ENCODE measurements at places on chromosomes 12 and 14.

DNA sequence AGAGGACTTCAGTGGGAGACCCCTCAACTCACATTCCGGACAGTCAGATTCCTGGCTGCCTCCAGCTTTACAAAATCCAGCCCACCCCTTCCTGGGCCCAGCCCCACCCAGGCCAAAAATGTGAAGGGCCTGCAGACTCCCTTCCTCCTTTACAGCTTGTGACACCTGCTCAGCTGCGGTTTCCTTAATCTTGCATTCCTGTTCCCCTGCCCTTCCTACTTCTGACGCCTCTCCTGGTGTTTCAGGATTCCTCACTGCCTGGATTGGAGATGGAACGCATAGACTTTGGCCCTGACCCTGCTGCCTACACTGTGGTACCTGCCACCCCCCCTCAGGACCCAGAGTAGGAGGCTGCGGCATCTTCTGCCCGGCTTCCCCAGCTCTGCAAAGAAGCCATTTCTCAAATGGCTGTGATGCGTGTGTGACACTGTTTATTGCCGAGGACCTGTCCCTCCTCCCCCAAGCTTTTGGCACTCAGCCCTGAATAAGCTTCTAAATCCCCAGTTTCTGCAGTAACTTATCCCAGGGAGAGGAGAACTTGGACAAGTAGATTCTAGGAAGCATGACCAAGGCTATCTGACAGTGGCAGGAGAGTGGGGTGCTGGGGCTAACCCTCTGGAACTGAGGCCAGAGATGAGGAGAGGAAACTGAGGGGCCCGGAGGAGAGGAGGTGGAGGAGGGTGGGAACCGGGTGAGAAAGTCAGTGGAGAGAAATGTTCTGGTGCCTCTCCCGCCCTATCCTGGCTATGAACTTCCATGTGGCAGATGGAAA, 24.9 kb upstream of the BCDIN3D start:
- DNase-seq = no peak

DNA sequence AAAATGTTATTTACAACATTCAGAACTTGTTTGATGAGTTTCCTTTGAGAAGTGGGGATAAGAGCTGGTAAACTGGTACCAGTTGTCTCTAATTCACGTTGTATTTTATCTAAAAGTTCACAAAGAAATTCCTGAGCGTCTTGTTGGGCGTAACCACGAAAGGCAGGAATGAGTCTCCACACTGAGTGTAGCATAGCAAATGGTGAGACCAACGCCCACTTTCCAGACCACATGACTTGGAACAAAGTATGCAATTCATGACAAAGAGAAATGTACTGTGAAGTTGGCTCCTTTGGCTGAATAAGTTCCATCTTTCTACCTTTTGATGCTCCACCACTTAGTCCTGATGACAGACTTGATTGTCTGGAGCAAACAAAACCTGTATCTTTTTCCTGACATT, 18.4 kb downstream of the USP44 start:
- peak; percentile 81 for DNase-seq

DNA sequence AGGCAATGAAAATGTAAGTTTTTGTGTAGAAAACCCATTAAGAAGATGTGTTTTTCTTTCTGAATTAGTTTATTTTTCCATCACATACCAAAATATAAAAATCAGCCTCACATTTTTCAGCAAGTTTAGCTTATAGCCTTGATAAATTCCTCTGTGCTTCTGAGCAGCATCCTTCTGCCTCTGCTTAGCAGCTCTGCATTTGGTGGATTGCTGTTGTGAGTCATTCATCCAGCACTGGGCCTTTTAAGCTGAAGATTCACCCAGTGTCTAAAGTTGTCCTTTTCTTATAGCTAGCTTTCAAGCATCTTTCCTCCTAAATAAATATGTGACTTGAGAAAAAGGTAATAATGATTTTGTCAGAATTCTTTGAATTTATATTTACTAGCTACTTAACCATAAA, 206.1 kb downstream of the PCNX1 start:
- peak; percentile 64 for DNase-seq

GRCh38 chr12:89451841-89452251, 72.8 kb downstream of the GALNT4 start:
- peak; percentile 92 for DNase-seq

- peak; percentile 91 for DNase-seq
These were observed 4.3 kb upstream of the MMP19 start for GRCh38 chr12:55847033-55847432.

DNA sequence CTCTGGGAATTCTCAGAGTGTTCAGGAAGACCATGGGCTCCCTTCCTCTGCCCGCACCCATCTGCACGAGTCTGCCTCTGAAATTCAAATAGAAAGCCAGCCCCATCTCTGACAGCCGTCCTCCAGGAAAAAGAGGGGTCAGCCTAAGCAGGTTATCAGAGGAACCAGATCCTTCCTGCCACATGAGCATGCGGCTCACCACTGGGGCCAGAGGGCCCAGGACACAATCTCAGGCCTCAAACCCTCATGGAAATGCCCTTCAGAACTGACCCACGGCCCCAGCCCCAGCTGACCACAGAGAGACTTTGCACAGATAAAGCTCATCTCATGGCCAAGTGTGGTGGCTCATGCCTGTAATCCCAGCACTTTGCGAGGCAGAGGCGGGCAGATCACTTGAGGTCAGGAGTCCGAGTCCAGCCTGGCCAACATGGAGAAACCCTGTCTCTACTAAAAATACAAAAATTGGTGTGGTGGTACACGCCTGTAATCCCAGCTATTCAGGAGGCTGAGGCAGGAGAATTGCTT, 23.2 kb downstream of the PXN start:
- DNase-seq = no peak

- DNase-seq = no peak
These were observed 35.1 kb downstream of the SVOP start for GRCh38 chr12:108985750-108986149.

DNA sequence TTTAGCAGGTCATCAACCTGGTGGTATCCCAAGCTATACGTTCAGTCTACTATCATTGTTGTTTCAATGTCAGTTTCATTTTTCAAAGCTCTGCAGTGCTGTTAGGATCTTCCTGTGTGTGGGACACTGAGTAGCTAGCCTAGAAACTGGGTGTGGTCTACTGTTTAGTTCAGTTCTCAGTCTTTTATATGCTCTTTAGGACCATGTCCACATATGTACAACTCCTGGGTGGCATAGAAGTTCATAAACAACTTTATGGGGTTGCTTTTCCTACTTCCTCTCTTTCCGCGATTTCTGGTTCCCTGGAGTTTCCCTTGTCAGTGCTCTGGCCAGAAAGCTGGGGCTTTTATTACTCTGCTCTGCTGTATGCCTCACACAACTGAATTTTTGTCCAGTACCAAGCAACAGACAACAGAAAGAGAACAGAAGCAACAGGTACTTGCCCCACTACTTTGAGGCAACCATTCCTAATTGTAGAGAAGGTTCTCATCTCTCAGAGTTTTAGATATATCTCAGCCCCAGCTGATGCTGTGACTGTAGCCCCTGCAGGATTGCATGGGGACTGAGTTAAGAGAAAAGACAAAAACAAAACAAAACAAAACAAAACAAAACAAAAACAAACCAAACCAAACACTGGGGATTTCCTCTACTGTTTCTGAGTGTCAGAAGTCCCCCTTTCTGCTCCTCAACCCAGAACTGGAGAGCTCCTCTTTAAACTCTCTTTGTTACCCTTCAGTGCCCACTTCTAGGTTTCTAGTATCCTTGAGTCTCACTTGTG, 30.3 kb downstream of the MIS18BP1 start:
- DNase-seq = no peak

GRCh38 chr12:53045696-53046045, 4.2 kb upstream of the TNS2 start:
- peak; percentile 37 for DNase-seq

DNA sequence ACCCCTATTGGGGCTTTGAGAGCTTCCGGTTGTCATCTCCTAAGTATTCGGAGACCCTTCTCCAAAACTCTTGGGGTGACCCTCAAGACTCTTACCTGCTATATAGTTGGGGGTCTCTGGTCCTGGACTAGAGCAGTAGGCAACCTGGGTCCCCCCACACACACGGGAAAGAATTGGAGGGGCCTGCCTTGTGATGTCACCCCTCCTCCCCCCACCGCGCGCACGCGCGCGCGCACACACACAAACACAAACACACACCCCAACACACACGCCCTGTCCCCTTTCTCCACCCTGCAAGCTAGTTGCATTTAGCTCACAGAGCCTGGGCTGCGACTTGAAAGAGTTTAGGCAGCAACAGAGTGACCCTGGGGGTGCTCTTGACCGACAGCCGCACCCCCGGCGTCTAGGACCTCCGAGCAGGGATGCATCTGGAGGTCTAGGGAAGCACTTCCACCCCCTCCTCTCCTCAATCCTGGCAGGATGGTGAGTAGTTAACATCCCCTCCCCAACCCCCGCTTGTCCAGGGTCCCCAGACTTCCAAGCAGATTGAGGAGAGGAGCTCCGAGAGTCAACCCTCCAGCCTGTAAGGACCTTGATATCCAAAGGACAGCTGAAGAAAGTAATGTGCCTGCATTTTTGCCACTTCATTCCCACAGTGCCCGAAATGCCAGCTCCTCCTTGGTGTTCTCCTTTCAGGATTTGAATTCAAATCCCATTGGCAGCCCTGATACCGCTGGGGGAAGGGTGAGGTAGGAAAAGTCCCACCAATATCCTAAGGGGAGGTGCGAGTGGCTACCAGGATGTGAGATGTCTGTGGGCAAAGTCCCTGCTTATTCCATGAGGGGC, 1.4 kb upstream of the DNAJC14 start:
- DNase-seq = peak; percentile 68

DNA sequence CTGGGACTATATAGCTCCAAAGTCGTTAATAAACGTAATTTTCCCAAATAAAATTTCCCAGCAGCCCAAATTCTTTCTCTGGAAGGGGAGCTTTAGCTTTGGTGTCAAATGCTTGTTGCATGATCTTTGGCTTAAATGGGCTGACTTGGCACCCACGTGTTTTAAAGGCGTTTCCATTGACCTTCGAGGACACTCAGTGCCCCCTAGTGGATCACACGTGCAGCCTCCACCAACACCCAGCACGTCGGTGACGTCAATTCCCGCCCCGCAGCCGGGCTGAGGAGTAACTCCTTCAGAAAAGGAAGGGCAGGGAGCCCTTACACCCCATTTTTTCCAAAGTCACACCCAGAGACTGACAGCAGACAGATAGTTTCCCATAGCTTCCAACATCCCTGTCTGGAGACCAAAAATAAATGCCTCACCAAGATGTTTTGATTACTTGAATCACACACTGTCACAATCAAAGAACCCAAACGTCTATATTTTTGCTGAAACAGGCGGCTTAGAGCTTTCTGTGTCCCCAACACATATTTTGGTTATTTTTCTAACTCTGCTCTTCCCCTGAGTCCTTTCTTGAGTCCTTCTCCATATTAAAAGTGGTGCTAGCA, 707.9 kb downstream of the AACS start:
- peak; percentile 2 for DNase-seq

DNA sequence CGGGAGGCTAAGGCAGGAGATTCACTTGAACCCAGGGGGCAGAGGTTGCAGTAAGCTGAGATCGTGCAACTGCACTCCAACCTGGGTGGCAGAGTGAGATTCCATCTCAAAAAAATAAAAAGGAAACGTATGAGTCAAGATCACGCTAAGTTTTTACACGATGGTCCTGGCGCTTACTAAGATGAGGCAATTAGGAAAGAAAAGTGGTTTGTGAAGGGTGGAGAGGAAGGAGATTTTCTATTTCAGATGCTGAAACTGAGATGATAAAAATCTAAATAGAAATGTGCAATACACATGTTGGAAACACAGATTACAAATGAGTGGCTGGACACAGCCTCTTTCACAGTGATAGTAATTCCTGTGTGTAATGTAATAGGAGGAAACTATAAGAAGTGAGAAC, 63.2 kb downstream of the KDM5A start:
- no peak for DNase-seq

- DNase-seq = no peak
These were observed 7.6 kb downstream of the FIGNL2 start for GRCh38 chr12:51840966-51841365.

- no peak for DNase-seq
These were observed 76.3 kb downstream of the ESR2 start for GRCh38 chr14:64217834-64218233.

DNA sequence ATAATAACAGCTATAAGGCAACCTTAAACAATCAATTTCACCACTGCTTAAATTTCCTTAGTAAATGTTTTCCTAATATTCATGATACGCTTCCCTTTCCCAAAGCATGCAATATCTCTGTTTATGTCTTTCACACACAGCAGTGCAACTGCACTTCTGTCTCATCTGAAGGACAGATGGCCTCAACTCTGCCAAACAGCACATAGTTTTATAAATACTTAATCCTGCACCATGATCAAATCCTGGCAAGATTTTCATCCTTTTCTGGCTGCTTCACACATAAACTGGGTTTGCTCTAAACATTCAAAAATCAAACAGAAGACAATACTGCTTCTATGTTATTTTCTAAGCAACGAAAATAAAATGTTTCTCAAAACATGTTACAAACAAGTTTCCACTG, 266.3 kb downstream of the ITPR2 start:
- peak; percentile 12 for DNase-seq

DNA sequence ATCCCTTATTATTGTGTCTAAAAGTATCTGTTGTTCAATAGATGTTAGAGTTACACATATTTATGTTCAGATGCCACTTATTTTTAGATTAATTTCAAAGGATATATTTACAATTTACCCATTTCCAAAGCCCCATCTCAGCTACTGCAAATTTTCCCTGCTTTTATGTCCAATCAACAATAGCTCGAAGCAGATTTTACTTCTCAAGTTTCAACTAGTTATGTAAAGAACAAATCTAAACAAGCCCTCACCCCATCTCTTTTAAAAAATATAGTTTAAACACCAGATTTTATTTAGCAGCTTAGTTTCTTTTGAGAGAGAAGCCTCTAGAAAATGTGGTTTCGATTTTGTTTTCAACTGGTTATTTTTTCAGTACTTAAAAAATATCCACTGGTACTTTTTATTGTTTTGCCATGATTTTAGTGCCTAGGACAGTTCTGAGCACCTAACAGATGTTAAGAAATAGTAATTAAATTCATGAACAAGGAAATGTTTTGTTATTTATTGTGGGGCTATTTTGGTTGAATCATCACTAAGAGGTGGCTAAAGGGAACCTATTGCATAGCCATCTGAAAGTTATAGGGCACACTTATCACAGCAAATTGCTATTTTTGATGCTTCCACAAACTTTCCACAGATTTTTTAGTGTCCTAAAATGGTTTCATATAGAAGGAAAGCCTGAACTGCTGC, 96.2 kb upstream of the BMP4 start:
- no peak for DNase-seq

DNA sequence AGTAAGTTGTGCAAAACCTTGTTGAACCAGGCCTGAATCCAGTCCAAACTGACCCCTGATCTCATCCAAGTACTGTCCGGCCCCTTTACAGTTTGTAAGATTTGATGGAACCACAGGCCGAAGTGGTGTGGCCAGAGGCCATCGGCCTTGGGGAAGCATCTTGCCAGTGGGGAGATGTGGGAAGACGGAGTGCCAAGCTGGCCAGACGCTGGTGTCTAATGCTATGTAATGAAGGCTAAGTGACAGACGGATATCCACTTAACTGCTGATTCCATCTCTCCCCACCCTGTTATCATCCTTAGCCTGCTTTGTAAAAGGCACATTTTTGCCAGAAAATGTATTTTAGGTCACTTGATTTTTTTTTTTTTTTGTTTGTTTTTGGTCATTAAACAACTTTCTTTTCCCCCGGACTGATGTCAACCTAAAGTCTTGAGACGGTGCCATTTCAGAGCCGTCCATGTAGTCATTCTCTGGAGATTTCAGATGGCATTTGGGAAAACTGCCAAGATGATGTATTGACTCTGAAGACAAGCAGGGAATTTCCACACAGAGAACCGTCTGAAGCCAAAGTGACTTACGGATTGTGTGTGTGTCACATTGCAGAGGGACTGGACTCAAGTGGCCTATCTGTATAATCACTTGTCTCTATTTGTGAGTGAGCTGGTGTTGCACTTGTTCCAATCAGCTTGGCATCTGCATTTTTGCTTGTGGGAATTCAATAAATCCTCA, 86.5 kb upstream of the MANSC4 start:
- peak; percentile 85 for DNase-seq
